ENCODE measurements at places on chromosomes 7 and 10.

DNA sequence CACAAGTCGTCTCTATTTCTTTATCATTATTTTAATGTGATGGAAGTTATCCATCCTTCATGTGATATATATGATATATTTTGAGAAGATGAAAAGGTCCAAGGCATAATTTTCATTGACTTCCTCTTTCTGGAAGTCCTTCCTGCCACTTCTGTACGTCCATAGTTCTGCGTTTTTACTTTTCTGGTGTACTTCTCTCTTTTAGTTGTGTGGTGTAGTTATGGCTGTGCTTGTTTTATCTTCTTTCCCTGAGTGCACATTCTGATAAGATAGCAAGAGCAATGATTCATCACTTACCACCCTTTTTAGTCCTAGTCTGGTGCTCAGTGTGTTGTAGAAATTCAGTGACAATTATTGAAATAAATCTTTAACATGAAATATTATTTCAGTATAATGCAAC lies 231.3 kb upstream of the FERD3L start:
- DNase-seq: no peak

- DNase-seq: no peak
Observed at GRCh38 chr10:51124852-51125251, 50.6 kb downstream of the PRKG1 start.

DNA sequence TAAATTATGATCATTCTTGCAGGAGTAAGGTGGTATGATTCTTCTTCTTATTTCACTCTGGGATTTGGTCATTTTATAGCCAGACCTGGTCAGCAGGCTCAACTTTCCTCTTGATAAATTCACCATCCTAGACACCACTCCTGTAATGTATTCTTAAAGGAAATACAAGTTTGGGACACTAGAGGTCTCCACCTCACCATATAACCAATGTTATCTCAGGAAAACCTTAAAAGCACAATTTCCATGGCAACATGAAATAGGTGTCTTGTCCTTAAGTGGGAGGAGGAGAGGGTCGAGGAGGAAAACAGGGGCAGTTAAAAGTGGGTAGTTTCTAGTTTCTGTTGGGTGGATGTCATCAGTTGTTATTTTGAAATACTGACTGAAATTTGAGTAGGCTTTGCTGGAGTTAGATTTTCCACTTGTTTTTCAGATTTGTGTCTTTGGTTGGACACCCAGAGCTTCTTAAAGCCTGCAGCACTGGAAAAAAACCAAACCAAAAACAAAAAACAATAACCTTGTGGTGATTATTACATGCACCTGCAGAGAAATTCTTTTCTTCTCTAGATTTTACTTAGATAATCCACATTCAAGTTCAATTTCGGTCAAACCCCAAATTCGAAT lies 163.1 kb downstream of the PRKCQ start:
- no peak for DNase-seq

DNA sequence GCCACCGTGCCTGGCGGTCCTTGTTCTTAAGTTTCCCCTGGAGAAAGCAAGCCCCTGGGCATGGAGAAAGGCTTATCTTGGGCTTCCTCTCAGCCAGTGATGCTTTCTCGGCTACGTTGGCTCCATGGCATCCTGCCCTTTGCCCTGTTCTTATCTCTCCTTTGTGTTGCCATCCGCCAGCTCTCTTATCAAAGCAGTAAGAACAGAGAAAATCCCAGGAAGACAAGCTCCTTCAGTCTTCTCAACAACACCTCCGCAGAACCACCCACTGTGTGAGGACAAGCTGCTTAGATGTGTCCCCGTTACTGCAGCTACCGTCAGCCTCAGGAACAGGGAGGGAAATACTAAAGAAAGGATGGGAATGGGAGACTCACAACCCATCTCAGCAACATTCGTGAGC lies 3.3 kb downstream of the PLEKHS1 start:
- no peak for DNase-seq

DNA sequence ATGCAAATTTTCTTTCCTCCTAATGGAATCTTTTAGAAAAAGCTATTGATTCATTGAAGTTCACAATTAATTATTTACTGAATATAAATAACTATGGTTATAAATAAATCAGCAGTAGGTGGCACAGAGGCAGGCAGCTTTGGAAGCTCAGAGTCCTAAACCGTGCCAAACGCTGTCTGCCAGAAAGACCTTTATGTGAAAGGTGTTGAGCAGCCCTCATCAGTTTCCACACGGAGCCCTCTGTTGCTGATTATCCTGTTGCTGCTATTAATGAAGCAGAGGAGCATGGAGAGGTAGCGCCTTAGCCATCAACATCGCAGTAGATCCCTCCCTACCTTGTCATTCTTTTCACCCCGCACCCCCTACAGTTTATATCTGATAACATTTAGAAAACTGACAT lies 51.0 kb downstream of the RTKN2 start:
- DNase-seq: no peak

- DNase-seq: no peak
Observed at GRCh38 chr10:30041196-30042105, 17.9 kb downstream of the JCAD start.
